ENCODE measurements at places on chromosomes 16 and 17.

DNA sequence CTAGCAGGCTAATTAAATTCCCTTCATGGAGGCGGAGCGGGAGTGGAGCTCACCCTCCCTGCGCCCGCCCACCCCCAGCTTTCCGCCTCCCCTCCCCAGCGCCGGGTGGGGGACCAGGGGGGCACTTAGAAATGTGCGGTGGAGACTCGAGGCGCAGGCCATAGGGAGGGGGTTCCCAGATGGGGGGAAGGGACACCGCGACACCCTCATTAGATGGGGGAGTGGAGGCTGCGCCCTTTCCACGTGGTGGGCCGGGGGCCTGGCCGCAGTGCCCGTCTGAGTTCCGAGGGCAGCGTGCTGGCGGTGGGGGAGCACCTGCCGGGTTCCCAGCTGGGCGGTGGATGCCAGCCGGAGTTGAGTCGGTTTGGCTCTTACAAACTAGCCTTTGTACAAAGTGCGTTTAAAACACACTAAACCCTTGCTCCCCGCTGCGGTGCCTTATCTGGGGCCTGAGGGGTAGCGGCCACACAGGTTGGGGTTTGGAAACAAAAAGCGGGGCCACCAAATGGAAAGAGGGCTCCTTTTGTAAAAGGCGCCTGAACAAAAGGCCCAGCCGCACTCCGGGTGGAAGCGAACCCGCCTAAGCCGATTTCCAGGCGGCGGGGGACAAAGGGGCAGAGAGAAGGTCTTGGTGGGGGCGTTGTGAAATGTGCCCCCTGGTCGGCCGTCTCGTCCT lies 1.4 kb downstream of the GSE1 start:
- no peak for DNase-seq

DNA sequence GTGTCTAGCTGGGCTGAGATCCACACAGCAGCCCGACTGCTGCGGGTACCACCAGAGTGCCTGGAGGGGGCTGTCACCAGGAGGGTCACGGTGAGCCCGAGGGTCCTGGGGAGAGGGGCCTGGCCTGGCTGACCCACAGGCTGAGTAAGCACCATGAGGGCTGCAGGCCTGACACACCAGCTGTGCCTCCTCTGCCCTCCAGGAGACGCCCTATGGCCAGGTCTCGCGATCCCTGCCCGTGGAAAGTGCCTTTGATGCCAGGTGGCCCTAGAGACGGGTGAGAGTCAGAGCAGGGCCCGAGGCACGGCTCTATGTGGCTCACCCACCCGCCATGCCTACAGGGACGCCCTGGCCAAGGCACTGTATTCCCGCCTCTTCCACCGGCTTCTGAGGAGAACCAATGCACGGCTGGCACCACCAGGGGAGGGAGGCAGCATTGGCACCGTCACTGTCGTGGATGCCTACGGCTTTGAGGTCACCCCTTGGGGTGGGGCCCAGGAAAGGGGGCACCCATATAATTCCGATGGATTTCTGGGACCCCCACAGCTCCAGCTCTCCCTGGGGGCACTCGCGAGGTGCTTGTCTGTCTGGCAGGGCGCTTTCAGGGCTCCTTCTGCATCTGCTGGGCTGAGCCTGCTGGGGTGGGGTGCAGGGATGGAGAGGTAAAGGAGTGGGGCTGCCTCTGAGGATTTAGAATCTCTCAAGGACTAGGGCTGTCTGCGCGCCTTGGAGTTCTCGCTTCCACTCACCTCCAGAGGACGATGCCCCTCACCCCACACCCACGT lies 7.1 kb downstream of the MYO15B start:
- DNase-seq = no peak

- no peak for DNase-seq
These were observed 86.8 kb downstream of the USP32 start for GRCh38 chr17:60305141-60305540.

DNA sequence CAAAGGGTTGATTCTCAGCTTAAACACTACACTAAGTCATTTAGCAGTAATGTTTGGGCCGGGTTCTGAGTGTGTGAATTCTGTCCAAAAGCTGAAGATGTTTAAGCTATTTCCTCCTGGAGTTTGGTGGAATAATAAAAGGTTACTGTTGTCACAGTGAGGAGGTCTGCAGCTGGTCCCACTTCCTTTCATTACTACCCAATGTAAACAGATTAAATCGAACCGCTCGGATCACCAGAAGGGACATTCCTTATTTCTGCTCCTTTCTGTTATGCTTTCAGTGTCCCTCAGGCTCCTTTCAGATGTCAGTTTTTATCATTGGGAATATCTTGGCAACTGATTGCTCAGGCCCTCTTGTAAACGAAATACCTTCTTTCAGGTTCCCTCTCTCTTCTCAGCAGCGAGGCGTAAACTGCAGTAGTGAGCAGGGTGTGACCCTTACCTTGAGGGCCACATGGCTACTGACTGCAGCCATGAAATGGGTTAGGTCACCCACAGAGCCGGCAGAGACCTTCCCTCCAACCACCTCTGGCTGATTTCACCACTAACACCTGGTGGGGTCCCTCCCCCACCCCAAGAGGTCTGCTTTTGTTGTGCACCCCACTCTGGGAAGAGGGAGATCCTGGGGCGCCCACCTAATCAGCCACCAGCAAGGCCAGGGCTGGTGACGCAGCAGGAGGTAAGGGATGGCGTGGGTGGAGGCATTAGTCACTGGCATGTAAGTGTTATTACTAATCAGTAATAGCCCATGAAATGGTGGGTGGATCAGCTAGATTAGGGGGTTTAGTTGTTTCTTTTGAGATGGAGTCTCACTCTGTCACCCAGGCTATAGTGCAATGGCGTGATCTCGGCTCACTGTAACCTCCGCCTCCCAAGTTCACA lies 117.6 kb downstream of the VPS53 start:
- peak; percentile 4 for DNase-seq

DNA sequence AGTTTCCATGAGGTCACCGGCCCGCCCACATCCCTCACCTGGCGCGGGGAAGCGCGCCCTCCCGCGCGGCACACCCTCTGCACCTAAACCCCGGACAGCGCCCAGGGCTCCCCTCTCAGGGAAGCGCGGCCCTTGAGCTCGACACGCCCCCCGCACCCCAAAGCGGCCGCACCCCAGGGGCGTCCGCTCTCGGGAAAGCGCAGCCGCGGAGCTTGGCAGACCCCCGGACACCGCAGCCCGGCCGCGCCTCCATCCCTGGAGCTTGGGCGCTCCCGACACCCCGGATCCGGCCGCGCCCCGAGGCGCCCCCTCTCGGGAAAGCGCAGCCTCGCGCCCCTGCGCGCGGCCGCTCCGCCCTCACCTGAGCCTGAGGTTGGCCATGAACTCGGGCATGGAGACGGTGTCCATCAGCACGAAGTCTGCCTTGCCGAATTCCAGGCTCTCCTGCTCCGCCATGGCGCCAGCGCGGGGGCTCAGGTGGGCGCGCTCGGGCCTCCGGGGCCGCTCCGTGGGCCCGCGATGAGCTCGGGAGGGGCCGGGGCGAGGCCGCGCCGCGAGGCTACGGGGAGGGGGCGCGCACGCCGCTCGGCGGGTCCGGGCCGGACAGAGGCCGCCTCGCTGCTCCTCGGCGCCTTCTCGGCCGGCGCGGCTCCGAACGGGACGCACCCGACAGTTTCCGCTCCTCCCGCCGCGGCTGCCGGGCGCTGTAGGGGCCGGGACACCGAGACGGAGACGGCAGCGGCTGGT lies at the start of gene MYO1D:
Gene MYO1D, minus strand, starts transcription at position 708 of the 747 bp plus-strand sequence. Its CDS starts 252 bp downstream, at position 456.
- DNase-seq = peak; percentile 79

DNA sequence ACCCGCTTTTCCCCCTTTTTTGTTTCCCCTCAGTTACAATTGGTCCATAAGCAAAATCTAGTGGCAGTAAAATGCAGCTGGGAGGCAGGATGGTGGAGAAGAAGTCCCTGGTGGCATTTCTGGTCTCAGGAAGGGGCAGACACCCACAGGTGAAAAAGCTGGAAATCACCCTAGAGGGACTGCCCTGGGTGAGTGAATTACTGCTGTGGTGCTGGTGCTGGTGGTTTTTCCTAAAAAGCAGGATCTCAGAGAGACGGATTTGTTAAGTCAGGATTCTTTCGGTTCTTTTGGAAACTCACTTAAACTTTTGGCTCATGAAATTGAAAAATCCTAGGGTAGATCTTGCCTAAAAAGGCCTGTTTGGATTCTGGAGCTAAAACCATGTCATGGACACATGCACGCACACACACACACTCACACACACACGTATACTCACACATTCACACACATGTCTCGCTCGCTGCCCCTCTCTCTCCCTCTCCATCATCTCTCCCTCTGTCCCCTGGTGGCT lies 65.8 kb downstream of the NKD1 start:
- DNase-seq = no peak

All from stimulated activated CD4-positive, alpha-beta T cell treated with anti-CD3 and anti-CD28 coated beads, TNF-alpha, amount 100 ng/mL, for 24 hours (primary cell).